Cerebellar nuclear complex (tissue), 1 donor: ENCODE measurements at places on chromosomes 11 and 22.

- DNase-seq = no peak
Observed at GRCh38 chr11:6200975-6201374, 2.0 kb downstream of the OR52W1 start.

DNA sequence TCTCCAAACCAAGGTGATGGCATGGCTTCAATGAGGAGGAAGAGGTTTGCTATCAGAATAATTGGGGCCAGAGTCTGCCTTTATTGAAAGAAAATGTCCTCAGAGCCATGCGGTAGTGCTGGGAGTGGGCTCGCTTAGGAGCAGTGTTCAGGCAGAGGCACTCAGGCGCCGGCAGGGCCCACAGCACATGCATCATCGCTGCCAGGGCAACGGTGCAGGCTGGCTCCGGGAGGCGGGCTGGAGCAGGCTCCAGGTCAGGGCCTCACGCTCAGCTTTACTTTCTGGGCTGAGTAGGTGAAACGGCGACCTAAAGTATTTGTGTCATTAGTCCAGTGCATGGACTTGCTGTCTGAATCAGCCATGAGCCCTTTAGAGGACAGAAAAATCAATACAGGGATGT is 169.9 kb upstream of the CCDC90B start:
- DNase-seq = no peak

- no peak for DNase-seq
Observed at GRCh38 chr11:72998676-72999075, 143.4 kb downstream of the FCHSD2 start.

DNA sequence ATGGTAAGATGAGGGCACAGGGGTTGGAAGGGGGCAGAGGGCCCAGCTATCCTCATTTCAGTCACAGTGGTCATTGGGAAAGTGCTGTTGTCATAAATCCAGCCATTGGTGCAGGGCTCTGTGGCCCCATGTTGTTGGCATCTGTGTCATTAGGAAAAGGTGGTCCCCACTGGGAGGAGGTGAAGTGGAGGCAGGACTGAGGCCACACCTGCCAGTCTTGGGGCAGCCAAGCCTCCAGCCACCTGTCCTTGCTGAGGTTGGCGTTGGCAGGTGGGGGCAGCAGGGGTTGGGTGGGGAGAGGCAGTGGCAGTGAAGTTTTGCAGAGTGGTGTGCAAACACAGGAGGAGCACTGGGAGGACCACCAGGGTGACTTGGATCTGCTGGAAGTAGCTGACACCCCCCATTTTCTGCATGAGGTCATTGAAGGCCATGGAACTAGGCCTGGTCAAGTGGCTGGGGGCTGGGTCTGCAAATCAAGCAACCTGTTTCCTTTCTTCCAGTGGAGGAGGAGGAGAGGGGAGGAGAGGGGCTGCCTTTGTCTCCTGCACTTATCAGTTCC is 25.3 kb downstream of the SLC22A6 start:
- no peak for DNase-seq

DNA sequence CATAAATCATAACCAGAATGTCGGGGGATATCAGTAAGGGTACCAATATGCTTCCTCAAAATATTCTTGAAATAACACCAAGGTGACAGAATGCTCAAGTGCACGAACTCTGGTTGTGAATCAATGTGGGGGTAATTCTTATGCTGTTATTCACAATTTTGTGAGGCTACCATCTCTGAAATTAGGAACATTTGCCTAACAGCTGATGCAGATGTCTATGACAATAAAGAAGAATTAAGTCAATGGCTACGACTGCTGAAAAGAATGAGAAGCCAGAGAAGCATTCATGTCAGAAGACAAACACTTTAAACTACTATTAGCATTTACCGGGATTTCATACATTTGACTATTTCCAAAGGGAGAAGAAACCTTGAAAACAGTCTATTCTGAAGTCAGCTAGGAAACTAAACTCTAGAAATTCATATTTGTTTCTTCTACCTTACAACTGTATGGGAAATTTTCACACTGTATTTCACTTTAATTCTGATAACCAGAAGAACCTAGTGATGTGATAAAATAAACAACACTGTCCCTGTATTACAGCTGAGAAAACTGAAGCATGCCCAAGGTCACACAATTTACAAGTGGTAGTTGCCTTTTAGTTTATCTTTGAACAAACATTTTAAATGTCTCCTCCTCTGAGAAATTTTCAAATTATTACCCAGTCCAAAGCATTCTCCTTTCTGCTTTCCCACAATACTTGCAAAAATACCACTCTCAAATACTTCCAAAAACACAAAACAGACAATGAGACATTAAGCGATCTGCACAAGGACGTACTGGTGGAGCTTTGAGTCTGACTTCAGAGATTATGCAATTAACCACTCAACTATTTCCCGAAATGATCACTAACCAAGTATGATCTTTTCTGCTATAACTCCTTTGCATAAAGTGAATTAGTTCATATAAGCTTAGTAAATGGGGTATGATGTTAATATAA is 18.0 kb upstream of the ARHGAP32 start:
- no peak for DNase-seq

DNA sequence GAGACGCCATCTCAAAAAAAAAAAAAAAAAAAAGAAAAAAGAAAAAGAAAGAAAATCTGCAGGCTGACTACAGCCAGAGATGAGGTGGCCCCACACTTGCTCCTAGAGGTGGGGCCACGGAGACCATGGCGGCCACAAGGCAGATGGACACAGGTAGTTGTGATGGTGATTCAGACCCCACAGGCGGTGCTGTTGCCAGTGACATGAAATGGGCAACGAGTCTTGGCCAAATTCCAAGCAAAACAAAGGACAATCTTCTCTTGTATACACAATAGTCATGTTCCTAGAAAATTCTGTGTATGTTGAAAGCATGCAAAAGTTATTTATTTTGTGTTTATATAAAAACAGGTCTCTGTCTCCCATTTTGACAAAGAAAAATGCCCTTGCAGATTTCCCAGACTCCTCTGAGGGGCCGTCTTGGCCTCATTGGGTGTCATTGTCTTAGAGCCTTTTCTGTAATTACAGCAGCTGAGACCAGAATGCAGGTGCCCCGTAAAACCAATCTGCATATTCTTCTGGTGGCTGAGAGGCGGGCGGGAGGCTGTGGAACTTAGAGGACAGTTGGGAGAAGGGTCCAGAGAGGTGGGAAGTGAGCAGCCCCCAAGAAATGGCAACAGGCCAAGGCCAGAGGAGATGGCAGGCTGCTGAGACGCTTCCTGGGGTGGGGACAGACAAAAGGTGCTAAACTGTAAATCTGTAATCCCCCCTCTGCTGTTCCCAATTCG is 22.5 kb upstream of the DAGLA start:
- no peak for DNase-seq

DNA sequence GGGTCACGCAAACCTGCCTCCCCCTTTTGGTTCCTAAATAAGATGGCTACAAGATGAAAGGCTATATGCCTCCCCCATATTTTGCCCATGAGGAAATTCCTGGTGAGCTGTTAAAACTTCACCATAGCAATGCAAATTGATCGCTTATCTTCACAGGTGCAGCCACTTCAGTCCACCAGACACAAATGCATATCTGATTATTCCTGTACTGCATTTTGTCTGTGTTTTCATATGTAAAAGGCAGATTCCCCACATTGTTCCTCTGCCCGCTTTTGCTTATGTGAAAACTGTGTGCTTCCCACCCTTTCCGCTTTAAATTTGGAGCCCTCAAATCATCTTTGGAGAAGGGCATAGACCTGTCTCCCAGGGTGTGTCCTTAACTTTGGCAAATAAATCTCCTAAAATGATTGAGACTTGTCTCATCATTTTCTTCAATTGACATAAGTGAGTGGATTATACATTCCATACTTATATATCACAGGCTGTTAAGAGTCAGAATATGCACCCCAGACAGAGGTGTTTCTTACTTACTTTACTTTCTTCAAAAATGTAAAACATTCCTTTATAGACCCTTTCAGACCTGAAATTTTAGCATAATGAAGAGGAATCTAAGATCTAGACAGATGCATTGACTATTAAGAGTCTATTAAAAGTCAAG is 116.4 kb downstream of the CASP12 start:
- DNase-seq = no peak

GRCh38 chr11:57324154-57324885 is 432 bp downstream of the TNKS1BP1 start:
- no peak for DNase-seq

DNA sequence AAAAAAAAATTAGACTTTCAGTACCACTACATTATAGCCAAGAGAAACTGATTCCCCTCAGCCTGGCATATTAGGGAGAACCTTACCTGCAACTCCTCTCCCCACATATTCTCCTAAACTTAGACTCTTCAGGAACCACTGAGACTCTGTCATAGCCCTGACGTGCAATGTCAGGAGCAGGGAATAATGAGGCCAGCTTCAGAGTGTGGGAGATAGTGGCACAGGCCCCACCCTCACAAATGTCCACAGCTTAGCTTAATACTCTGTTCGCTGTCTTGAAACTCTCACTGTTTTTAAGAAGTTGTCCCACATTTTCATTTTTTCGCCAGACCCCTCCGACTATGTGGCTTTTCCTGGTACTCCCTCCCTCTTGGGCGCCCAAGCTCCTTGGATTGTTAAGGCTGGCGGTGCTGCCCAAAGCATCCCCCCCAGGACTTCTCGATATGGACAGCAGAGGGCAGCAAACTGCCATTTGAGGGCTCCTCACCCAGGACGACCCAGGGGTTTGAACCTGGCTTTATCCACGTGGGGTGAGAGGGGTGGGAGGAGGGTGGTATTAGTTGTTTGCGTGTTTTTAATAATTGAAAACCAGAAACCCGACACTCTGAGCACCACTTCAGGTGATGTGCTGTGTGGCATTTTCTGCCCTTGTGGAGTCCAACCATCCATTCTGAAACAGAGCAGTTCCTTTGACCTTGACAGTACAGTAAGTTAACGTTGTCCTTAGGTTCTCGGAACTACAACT is 45.2 kb upstream of the RASSF10 start:
- no peak for DNase-seq

- no peak for DNase-seq
Observed at GRCh38 chr11:82043316-82043715, 690.3 kb downstream of the FAM181B start.

DNA sequence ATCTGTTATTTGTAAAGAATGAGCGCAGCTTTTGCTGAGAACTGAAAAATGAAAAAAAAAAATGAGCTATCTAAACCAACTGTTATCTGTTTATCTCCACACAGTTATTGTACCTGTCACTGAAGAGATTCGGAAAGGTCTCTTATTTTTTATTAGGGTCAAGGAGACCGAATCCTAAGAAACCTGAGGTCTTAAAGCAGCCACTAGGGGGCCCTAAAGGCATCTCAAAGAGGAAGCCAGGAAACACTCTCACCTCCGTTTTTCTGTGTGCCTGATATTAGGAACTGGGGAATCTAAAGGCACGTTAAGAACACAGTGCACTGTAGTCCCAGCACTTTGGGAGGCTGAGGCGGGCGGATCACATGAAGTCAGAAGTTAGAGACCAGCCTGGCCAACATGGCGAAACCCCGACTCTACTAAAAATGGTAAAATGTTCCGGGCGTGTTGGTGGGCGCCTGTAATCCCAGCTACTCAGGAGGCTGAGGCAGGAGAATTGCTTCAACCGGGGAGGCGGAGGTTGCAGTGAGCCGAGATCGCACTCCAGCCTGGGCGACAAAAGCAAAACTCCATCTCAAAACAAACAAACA is 3.5 kb upstream of the LARGE1 start:
- DNase-seq = peak; percentile 43

DNA sequence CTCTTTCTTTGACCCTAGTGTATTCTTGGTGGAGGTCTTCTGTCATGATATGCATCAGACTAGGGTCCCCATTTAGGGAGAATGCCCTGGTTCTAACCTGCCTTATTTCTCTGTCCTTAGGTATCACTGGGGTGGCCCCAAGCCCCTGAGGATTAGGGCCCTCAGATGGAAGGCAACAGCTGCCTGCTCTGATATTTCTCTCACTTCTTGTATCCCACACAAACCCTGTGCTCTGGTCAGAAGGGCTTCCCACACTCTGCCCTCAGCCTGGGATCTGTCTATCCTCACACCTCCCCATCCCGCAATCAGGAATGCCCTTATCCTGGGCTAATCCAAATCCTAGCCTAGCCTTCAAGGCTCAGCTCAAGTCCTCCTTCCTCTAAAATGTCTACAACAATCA is 75.5 kb downstream of the KCNC1 start:
- no peak for DNase-seq

DNA sequence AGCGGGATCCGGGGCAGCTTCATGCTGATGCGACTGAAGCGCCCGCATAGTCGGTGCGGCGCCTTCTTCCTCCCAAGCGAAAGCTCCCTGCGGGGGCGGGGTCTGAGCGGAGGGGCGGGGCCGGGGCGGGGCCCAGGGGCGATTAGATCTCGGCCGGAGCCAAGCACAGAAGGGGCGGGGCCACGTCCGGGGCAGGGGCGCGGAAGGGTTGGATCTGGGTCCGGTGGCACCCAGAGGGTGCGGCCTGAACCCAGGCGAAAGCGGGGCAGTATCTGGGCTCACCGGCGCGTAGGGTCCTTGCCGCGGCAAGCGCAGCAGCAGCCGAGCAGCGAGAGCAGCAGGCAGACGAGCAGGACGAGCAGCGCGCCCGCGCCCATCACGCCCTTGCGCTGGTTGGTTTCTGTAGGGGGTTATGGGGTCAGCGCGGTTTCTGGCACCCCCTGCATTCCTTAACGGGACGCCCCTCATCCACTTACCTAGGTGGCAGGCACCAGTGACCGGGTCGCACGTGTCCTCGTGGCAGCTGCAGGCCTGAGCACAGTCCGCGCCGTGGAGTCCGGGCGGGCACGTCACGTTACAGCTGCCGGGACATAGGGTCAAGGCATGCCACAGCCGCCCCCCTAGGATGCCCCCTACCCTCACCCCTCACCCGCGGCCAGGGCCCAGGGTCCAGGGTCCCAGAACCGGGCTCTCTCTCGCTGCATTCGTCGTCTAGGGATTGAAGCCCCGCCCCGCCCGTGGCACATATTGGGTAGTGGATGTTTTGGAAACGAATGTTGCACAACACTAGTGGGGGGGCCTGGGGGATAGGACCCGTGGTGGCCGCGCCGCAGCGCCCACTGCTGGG is 8.1 kb downstream of the SCARF2 start:
- no peak for DNase-seq
